ENCODE measurements at places on chromosomes 11 and 22.

GRCh38 chr11:6682591-6682935, 577 bp downstream of the MRPL17 start:
- no peak for DNase-seq

DNA sequence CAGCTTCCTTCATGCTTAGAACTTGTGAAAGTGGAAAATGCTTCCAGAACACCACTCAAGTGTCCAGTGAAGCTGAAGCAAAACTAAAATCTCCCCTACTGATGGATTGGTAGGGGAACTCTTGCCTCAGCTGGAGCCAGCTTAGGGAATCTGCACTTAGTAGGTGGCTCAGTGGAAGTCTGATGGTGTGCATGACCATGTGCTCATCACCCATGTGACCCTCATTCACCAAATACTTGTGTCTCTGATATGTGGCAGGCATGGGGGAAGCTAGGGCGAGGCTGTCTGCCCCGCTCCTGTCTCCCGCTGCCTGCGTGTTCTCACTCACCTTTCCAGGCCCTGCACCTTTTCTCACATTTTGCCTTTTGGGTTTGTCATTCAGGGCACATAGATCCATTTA, 7.2 kb downstream of the TEAD1 start:
- DNase-seq = no peak

GRCh38 chr22:33831207-33831606, 89.1 kb downstream of the LARGE1 start:
- no peak for DNase-seq

GRCh38 chr11:75346912-75347647, 4.4 kb downstream of the ARRB1 start:
- peak; percentile 45 for DNase-seq

DNA sequence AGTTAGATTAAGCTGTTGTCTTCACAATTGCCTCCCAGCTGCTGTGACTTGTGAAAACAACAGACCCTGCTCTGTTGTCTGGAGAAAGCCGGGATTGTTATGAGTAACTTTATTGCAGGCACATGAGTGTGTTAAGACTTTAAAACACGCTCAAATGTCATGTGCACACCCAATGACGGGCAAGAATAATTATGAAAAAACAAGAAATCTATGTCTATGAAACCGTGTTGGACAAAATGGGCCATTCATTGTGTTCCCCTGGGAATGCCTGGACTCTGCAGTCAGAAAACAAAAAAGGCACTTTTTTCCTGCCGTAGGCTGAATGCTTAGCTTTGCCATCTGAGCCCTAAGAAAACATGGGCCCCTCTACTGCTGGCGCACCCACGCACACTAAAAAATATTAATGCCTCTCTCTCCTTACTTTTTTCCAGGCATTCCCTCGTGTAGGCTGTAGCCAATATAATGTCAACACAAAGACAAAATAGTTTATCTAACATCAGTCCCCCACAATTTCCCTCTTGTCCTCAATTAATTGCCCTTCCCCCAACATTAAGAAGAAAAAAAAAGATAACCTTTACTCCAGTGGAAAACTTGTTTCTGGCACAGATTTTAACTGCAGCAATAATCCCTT, 207.9 kb downstream of the SOX6 start:
- no peak for DNase-seq

DNA sequence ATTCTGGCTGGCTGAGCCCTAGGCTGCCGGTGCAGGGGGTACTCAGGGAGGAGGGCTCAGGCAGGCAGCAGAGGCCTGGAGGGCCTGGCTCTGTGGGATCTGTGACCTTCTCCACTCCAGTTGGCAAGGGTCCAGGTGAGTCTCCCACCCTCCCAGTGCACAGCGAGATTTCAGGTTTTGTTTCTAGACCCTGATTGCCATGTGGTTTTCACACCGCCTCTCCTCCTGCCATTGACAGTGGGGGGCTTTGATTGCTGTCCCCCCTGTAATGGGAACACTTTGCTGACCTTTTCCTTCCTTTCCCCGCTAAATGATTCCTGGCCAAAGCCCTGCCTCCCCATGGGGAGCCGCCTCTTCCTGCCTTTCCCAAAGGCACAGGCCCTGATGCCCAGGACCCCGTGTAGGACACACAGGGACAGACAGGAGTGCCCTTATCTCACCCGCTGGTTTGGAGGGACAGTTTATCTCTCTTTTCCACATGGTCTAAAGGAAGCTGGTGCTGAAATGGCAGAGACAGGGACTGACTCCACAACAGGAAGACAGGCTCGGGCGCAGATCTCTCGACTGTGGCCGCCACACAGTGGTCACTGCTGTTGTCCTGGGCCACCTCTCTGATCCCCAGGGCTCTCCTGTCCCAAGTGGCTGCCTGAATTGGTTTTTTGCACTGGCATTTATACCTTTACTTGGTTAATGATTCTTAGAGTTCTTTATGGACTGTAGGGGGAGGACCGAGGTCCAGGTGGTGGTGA, 43.4 kb downstream of the BCR start:
- DNase-seq = peak; percentile 47

DNA sequence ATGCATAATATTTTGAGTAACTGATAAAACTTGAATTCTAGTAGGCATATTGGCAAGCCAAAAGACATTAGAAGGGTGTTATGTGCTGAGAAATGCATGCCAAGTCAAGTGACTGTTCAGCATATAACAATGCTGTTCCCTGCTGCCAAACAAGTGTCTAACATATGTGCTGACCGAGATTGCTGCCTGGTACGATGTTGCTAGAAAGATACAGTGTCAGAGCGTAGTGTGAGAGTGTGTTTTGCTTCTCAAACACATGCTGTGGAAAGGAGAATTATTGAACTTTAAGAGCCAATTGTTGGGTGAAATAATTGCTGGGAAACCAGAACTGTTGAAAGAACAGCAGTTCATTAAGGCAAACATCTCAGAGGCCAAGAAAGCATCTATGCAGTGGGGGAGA, 71.3 kb upstream of the GRIA4 start:
- DNase-seq = no peak

- no peak for DNase-seq
These were observed 10.7 kb upstream of the NAP1L4 start for GRCh38 chr11:3002871-3003270.

DNA sequence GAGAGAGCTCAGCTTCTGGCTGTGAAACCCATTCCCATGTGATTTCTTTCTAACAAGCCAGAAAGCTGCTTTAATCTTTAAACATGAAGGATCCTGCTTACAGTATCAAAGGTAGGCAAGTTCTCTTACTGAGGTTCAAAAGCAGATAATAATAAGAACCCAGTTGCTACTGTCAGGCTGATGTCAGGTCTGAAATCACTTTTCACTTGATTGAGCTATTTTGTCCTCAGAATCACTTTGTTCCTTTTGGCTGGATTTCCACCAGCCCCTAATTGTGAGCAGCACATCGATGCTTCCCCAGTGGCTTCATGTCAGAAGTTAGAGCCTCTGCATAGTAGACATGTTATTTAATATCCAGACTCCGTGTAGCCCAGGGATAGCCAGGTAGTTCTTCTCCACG, 55.8 kb upstream of the CEP295 start:
- DNase-seq = no peak

DNA sequence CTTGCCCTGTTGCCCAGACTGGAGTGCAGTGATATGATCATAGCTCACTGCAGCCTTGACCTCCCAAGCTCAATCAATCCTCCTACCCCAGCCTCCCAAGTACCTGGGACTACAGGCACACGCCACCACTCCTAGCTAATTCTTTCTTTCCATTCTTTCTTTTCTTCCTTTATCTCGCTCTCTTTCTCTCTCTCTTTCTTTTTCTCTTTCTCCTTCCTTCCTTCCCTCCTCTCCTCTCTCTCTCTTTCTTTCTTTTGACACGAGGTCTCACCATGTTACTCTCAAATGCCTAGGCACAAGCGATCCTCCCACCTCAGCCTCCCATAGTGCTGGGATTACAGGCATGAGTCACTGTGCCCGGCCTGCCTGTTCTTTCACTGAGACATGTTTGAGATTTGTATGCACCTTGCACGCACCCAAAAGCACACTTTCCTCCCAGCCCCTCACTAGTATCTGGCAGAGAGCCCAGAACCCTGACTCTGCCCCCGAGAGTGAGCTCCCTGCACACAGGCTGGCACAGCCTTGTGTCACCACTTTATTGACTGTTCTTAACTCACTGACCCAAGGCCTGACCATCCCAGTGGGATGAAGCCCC, 56.8 kb downstream of the CD6 start:
- no peak for DNase-seq

- DNase-seq = no peak
These were observed 14.3 kb downstream of the DGCR8 start for GRCh38 chr22:20094197-20094807.

- no peak for DNase-seq
These were observed 79.0 kb upstream of the HEPHL1 start for GRCh38 chr11:93942176-93942575.

DNA sequence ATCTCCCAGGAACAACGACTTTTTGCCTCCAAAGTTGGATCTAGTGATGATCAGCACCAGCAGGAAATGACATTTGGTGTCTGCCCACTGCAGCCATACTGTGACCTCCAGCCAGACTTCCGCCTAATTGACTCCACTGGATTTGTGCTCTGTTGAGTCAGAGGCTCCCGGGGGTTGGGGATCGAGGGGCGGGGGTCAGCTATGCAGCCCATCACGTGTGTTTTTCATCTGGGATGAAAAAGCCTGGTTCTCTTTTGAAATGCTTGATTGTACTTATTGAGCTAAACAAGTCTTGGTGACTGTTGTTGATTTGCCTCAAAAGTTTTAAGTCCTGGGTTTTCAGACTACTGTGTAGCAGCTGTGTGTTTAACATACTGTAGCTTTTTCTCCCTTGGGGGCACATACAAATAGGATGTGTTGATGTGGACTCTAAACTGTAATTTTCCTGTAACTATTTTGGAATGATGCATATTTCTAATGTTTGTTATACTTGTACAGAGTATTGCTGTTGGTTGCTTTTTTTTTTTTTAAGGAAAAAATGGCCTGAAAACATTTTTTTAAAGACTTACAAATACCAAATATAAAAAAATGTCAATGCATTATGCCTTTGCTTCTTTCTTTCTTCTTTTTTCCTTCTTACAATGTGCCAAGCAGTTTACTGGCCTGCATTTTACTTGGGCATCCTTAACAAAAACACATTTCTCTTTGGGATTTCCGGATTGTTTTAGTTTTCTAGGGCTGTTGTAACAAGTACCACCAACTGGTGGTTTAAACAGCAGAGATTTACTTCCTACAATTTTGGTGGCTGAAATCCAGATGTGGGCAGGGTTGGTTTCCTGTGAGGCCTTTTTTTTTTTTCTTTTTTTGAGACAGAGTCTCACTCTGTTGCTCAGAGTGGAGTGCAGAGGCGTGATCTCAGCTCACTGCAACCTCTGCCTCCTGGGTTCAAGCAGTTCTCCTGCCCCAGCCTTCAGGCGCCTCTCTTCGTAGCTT, 46.1 kb upstream of the OR4B1 start:
- DNase-seq = peak; percentile 42

- DNase-seq = no peak
These were observed 314.8 kb upstream of the CADM1 start for GRCh38 chr11:115819014-115819413.

DNA sequence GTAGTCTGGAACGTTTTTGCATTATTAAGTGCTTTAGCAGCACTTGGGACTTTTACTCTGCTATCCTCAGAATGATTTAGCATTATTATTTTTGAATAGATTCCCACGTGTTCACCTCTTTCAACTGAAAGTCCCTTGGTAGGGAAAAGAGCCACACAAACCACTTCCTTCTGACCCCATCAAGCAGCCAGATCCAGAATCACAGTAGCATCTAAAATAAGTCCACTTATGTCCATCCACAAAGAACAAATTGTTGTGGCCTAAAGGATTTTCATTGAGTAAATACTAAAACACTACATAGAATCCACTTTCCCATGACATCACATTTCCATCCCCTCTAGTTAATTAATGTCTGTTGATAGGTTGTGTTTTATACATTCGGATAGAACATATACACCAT, 381.7 kb downstream of the AASDHPPT start:
- DNase-seq = no peak

DNA sequence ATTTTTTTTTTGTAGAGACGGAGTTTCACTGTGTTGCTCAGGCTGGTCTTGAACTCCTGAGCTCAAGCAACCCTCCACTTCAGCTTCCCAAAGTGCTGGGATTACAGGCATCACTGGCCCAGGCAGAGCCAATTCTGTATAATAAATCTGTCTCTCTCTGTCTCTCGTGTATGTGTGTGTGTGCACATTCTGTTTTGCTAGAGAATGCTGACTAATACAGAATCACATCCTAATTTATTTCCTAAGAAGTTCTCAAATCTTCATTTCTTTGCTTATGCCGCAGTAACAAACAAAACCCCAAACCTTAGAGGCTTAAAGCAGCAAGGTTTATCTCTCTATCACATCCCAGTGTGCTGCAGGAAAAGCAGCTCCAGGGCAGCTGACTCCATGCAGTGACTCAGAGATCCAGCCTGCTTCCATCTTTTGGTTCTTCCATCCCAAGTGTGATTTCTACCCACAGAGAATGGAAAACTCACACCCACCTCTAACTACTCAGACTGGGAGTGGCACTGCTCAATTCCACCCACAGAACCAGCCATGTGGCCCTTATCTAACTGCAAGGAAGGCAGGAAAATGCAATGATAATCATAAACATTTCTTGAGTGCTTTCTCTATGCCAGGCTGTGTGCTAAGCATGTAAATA, 35.1 kb upstream of the LRRC10B start:
- no peak for DNase-seq

DNA sequence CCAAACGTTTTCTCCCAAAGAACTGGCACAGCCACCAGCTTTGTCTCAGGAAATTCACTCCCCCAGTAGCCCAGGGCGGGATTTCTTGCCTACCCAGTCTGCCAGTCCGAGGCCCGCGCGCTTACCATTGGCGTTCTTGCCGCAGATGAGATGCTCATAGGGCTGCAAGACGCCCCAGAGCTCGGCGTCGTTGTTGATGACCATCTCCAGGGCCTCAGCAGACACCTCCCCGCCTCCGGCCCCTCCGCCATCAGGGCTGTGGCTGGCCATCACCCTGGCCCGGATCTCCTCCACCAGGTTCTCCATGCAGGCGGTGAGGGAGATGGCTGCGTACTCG, 1.3 kb downstream of the ABTB2 start:
- no peak for DNase-seq

GRCh38 chr11:68022531-68022930, 8.0 kb upstream of the NDUFS8 start:
- DNase-seq = no peak

GRCh38 chr11:46661836-46662235, 38.6 kb downstream of the ARHGAP1 start:
- no peak for DNase-seq

DNA sequence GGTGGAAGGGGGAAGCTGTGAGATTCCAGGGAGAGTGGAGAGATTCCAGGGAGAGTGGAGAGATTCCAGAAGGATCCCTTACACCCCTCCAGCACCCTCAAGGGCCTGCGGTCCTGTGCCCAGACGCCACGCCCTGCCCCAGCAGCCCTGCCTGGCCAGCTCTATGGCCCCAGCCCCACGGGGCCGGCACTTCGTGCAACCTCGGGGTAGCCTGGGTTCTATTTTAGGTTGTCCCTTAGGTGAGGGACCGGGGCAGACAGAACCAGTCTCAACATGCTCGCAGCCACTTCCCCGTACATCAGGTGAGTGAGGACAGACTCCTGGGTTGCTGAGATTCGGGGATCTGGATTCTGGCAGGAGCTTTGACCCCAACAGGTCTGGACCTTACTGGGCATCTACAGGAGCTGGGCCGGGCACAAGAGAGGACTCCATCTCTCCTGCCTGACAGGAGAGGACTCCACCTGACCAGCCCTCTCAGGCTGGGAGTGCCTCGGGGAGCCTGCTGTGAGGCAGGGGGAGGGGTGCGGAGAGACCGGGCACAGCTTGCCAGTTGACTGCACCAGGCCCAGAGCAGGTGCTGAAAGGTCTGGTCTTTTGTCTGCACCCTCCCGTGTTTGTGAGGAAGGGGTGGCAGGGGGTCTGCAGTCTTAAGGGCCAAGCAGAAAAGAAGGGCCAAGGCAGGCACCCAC, 8.5 kb upstream of the ADORA2A start:
- DNase-seq = no peak

- no peak for DNase-seq
These were observed 15.0 kb upstream of the ALX4 start for GRCh38 chr11:44324749-44325525.
